Airway epithelial cell (primary cell): ENCODE measurements at places on chromosomes 2 and 18. TPM values are rescaled to one million over a fixed set of nuclear protein-coding genes. Genes with fewer than 3 reads are reported as not detected.

MPHOSPH10 gene
- 16.6 and 23.3 TPM in 2 replicates for total RNA-seq

GPBAR1 gene
- total RNA-seq, result 0.56 TPM in 1 of 2 replicates, not detected in the other

ZNF532 gene
- 28.4 and 42.7 TPM in 2 replicates for total RNA-seq

PSMD14 gene
- 99.0 and 140 TPM in 2 replicates for total RNA-seq

ST6GAL2 gene
- total RNA-seq, result 0.23 TPM in 1 of 2 replicates, not detected in the other

RAB6D gene
- not detected in 2 replicates for total RNA-seq

SATB2 gene
- 0.28 and 0.42 TPM in 2 replicates for total RNA-seq

SKA1 gene
- total RNA-seq, result 6.5 and 12.6 TPM in 2 replicates

MPP4 gene
- 0.35 TPM in 1 of 2 replicates, not detected in the other for total RNA-seq

ALPI gene
- not detected in 2 replicates for total RNA-seq

ADD2 gene
- not detected in 2 replicates for total RNA-seq

FOXI3 gene
- not detected in 2 replicates for total RNA-seq

SERPINB12 gene
- 0.28 TPM in 1 of 2 replicates, not detected in the other for total RNA-seq

TBR1 gene
- not detected in 2 replicates for total RNA-seq

DAW1 gene
- 0.35 and 0.79 TPM in 2 replicates for total RNA-seq

ASXL3 gene
- total RNA-seq, result under 0.01 and 0.05 TPM in 2 replicates

HRH4 gene
- total RNA-seq, result 0.07 TPM in 1 of 2 replicates, not detected in the other

CYRIA gene
- 0.84 and 1.1 TPM in 2 replicates for total RNA-seq

GKN2 gene
- not detected in 2 replicates for total RNA-seq

IL1B gene
- total RNA-seq, result 63.4 and 95.6 TPM in 2 replicates

NEURL3 gene
- not detected in 2 replicates for total RNA-seq

EPB41L3 gene
- total RNA-seq, result 1.6 and 5.8 TPM in 2 replicates

TUBB8B gene
- total RNA-seq, result not detected in 2 replicates

UGT1A4 gene
- 0.33 TPM in 1 of 2 replicates, not detected in the other for total RNA-seq

AQP12A gene
- total RNA-seq, result not detected in 2 replicates

FLACC1 gene
- total RNA-seq, result not detected in 2 replicates
